ENCODE measurements at places on chromosomes 5 and 9.

DNA sequence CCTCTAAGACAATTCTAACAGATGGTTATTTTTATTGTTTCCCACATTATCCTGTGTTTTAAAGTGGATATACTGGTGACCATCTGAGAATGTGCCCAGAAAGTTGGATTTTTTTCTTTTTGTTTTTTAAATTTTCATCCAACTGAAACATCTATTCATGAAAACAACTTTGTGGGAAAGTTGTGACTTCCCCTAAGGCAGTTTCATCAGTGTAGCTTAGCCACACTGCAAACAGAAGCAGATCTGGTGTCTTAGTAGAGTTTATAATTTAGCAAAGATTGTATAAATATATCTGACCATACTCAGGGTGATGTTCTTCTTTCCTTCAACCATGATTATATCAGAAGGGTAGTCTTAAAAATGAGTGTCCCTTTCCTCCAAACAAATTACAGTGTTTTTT is 1241.3 kb downstream of the MAT2B start:
- no peak for DNase-seq

- DNase-seq, result no peak
Measured at GRCh38 chr5:140540227-140540626, 7.2 kb upstream of the EIF4EBP3 start.

DNA sequence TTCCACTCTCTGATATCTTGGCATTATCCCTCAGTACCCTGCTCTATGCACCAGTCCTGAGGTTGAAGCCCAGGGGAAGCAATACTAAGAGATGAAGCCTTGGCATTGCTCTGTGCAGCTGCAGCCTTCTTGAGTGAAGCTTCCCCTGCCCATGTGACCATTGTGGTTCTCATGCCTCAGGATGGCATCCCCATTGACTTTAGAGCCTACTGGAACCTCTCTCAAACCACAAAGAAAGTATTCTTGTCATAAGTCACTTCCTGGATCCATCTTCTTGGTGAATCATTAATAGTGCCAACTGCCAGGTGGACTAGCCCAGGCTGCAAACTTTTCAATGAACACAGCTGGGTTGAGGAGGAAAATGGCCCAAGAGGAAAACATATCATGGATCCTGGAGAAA is 283.9 kb upstream of the RFX3 start:
- DNase-seq, result no peak

DNA sequence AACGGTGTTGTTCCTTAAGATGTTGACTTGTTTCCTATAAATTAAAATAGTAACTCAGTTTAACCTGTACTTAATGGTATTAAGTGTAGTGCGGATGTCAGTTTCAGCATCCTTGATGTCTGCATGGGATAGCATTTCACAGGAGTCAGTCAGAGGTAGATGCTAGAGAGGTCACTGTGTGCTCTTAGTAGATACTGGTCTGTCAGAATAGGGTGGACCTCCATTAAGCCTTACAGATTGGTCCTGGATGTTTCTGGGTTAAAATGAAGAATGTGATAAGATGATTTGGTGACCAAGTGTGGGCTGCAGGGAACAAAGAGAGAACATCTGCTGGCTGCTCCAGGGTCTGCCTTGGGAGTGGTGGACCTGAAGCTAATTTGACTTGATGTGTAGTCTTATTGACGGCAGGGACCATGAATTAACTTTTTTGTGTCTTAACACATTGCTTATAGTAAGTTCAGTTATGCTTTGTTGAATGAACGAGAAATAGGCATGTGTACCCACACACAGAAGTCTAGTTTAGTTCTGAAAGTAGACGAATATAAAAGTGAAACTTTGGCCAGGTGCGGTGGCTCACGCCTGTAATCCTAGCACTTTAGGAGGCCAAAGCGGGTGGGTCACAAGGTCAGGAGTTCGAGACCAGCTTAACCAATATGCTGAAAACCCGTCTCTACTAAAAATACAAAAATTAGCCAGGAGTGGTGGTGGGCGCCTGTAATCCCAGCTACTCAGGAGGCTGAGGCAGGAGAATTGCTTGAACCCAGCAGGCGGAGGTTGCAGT is 12.5 kb downstream of the RAB24 start:
- DNase-seq, result no peak

DNA sequence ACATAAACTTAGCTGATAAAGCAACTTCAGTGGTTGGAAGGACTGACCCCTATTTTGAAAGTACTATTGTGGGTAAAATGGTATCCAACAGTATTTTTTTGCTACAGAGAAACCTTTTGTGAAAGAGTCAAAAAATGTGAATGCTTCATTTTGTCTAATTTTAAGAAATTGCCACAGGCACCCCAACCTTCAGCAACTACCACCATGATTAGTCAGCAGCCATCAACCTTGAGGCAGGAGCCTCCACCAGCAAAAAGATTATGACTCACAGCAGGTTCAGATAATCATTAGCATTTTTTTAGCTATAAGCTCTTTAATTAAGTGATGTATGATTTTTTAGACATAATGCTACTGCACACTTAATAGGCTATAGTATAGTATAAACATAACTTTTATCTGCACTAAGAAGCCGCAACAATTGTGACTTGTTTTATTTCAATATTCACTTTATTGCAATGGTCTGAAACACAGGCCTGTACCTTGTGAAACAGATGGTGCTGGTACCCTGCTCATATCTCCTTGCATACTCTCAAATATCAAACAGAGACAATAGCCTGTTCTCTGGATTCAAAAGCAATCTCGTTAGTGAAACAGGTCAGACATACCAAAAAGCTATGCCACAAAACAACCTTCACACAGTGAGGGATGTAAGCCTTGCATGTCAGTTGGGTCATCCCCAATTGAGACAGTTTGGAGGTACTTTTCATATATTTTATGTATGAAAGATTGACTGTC is 261.2 kb upstream of the FAM174A start:
- no peak for DNase-seq
